ENCODE measurements at places on chromosomes 2 and 18. TPM values are rescaled to one million over a fixed set of nuclear protein-coding genes. Genes with fewer than 3 reads are reported as not detected.

Gene LRRTM4
- polyA plus RNA-seq = not detected

Gene PSTPIP2
- 31.6 TPM for polyA plus RNA-seq

Gene SAG
- polyA plus RNA-seq = not detected

Gene ZNF2
- 3.8 TPM for polyA plus RNA-seq

Gene TBC1D8
- 0.17 TPM for polyA plus RNA-seq

Gene GNLY
- polyA plus RNA-seq = 13,165 TPM

Gene MYO5B
- polyA plus RNA-seq = not detected

Gene SP140
- 19.3 TPM for polyA plus RNA-seq

Gene RAX
- not detected for polyA plus RNA-seq

Gene MPP4
- not detected for polyA plus RNA-seq

GRCh38 chr18:9287036-9287435 is 47.5 kb upstream of the TWSG1 start:
- DNase-seq = no peak
- H3K4me1 ChIP-seq = peaks cover 1% of the 10 kb centered on the region
- H3K27ac ChIP-seq = no peak overlapping the region
- H3K27me3 ChIP-seq = peaks cover 2% of the 10 kb centered on the region
- no peak overlapping the region for H3K4me3 ChIP-seq

- H3K4me1 ChIP-seq = peaks cover 4% of the 10 kb centered on the region
- no peak for DNase-seq
- peak overlapping the region; percentile 44 for H3K27ac ChIP-seq
- H3K4me3 ChIP-seq = no peak overlapping the region
These were observed 162.0 kb upstream of the HAAO start for GRCh38 chr2:42954227-42954962.

GRCh38 chr18:23738151-23738550 is 48.9 kb downstream of the LAMA3 start:
- no peaks in the 10 kb centered on the region for H3K4me1 ChIP-seq
- peaks cover 1% of the 10 kb centered on the region for H3K27me3 ChIP-seq
- H3K36me3 ChIP-seq = no peaks in the 10 kb centered on the region
- H3K27ac ChIP-seq = no peak overlapping the region

DNA sequence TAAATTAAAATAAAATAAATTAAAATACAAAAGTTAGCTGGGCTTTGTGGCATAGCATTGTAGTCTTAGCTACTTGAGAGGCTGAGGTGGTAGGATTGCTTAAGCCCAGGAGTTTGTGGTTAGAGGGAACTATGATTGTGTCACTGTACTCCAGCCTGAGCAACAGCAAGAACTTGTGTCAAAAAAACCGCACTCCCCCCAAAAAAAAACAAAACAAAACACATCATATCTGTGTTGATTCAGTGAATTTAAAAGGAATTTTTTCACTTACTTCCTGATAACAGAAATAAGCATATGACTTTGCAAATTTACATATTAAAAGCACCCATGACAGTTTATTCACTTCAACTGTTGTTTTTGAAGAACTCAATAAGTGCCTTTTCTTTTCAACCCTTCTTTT is 68.1 kb upstream of the PELI1 start:
- H3K27ac ChIP-seq = no peak overlapping the region
- peaks cover 20% of the 10 kb centered on the region for H3K4me1 ChIP-seq
- no peak overlapping the region for H3K4me3 ChIP-seq
- no peaks in the 10 kb centered on the region for H3K27me3 ChIP-seq

DNA sequence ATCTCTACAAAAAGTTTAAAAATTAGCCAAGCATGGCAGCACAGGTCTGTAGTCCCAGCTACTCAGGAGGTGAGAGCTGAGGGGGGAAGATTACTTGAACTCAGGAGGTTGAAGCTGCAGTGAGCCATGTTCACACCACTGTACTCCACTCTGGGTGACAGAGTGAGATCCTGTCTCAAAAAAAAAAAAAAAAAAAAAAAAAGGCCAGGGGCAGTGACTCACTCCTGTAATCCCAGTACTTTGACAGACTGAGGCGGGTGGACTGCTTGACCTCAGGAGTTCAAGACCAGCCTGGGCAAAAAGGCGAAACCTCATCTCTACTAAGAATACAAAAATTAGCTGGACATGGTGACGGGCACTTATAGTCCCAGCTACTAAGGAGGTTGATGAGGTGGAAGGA is 37.0 kb downstream of the PUM2 start:
- H3K36me3 ChIP-seq = peaks cover 11% of the 10 kb centered on the region
- no peaks in the 10 kb centered on the region for H3K27me3 ChIP-seq
- H3K4me1 ChIP-seq = peaks cover 31% of the 10 kb centered on the region
- H3K27ac ChIP-seq = no peak overlapping the region
- H3K4me3 ChIP-seq = no peak overlapping the region
- DNase-seq = no peak

DNA sequence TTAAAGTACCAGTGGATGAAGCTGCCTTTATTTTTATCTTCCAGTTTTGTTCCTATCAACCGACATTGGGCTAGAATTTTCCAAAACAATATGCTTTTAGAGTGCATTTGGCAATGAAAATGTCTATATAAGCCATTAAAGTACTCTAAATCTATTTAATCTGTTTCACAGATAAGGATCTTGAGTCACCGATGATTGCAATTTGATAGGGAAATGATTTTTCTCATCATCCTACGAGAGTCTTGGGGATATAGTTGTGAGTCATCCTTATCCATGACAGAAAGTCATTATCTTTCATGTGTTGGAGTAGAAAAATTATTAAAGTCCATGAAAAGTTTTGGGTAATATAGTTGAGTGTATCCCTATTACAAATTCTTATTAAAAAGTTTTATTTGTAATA is 26.1 kb downstream of the SLC39A10 start:
- H3K4me1 ChIP-seq = peaks cover 43% of the 10 kb centered on the region
- H3K27ac ChIP-seq = no peak overlapping the region
- no peak for DNase-seq
- no peak overlapping the region for H3K4me3 ChIP-seq
- peaks cover 28% of the 10 kb centered on the region for H3K36me3 ChIP-seq

- H3K4me3 ChIP-seq = no peak overlapping the region
- H3K36me3 ChIP-seq = peaks cover 5% of the 10 kb centered on the region
- no peak for DNase-seq
- no peak overlapping the region for H3K27ac ChIP-seq
These were observed 147.9 kb downstream of the MGAT5 start for GRCh38 chr2:134401789-134402188.

GRCh38 chr2:167924556-167924955 is 322.8 kb downstream of the STK39 start:
- peaks cover 5% of the 10 kb centered on the region for H3K27me3 ChIP-seq
- H3K27ac ChIP-seq = no peak overlapping the region
- no peak overlapping the region for H3K4me3 ChIP-seq
- DNase-seq = no peak
- no peaks in the 10 kb centered on the region for H3K36me3 ChIP-seq
- H3K4me1 ChIP-seq = no peaks in the 10 kb centered on the region

- no peak overlapping the region for H3K27ac ChIP-seq
- no peaks in the 10 kb centered on the region for H3K4me1 ChIP-seq
- no peaks in the 10 kb centered on the region for H3K36me3 ChIP-seq
These were observed 238.3 kb upstream of the REV1 start for GRCh38 chr2:99728166-99728565.

DNA sequence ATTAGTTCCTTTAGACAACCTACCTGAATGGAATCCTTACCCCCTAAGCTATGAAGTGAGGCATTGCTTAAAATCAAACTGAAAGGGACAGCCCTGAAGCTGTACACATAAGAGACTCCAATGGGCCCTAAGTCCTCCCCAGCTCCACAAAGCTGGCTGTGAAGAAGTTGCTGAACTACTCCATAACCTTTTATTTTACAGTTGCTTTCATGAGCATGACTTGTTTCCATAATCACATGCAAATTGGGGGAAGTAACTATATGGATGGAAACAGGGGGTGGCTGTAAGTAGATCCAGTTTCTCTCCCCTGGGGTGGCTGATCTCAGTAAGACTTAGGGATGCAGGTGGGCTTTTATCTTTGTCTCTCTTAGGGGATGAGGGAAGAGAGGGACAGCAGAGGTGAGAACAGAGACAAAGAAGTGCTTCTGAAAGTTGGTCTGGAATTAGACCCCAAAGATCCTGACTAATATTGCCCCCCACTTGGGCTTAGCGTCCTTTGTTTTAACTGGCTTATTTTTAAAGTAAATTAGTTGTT is 5.5 kb downstream of the FZD5 start:
- H3K4me3 ChIP-seq = no peak overlapping the region
- H3K4me1 ChIP-seq = peaks cover 31% of the 10 kb centered on the region
- H3K27me3 ChIP-seq = peaks cover 5% of the 10 kb centered on the region
- H3K36me3 ChIP-seq = no peaks in the 10 kb centered on the region

GRCh38 chr2:76450024-76450475 is 739.3 kb upstream of the GCFC2 start:
- H3K4me3 ChIP-seq = no peak overlapping the region
- no peak overlapping the region for H3K27ac ChIP-seq
- no peak for DNase-seq

DNA sequence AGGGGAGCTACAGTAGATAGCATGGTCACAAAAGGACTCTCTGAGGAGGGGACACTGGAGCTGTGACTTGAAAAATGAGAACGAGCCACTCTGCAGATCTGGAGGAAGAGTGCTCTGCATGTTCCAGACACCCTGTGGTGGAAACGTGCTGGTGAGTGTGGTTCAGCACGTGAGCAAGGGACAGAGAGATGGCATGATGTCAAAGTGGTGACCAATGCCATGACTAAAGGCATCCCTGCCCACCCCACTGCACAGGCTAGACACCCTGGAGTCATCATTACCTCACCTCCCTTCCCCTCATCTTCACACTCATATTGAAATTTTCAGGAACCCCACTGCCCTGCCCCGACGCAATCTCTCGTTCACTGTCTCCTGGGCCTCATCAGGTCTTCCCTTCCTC is 56.5 kb downstream of the SLC4A5 start:
- no peak overlapping the region for H3K27ac ChIP-seq
- no peak for DNase-seq
- H3K4me3 ChIP-seq = no peak overlapping the region
- H3K36me3 ChIP-seq = no peaks in the 10 kb centered on the region
- peaks cover 18% of the 10 kb centered on the region for H3K4me1 ChIP-seq

GRCh38 chr2:184597571-184597991 is 748 bp upstream of the ZNF804A start:
- H3K4me3 ChIP-seq = peak overlapping the region; percentile 56
- H3K4me1 ChIP-seq = peaks cover 2% of the 10 kb centered on the region
- peaks cover 9% of the 10 kb centered on the region for H3K27me3 ChIP-seq

DNA sequence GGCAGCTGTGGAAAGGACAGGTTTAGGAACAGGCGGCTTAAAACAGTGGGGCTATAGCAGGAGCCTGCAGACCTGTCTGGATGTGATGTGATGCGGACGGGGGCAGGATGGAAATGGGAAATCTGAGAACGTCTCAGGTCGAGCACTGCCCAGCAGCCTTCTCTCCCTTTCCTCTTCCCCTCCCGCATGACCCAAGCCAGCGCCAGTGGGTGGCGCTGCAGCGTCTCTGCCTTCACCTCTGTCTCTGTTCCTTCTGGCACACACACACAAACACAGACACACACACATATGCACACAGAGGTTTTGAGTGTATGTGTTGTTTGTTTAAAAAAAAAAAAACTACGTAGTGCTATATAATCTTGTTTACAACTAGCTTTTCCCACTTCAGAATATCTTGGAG is 82.0 kb upstream of the SLC66A3 start:
- no peak overlapping the region for H3K27ac ChIP-seq
- no peak overlapping the region for H3K4me3 ChIP-seq
- no peak for DNase-seq
- no peaks in the 10 kb centered on the region for H3K36me3 ChIP-seq
- no peaks in the 10 kb centered on the region for H3K4me1 ChIP-seq

DNA sequence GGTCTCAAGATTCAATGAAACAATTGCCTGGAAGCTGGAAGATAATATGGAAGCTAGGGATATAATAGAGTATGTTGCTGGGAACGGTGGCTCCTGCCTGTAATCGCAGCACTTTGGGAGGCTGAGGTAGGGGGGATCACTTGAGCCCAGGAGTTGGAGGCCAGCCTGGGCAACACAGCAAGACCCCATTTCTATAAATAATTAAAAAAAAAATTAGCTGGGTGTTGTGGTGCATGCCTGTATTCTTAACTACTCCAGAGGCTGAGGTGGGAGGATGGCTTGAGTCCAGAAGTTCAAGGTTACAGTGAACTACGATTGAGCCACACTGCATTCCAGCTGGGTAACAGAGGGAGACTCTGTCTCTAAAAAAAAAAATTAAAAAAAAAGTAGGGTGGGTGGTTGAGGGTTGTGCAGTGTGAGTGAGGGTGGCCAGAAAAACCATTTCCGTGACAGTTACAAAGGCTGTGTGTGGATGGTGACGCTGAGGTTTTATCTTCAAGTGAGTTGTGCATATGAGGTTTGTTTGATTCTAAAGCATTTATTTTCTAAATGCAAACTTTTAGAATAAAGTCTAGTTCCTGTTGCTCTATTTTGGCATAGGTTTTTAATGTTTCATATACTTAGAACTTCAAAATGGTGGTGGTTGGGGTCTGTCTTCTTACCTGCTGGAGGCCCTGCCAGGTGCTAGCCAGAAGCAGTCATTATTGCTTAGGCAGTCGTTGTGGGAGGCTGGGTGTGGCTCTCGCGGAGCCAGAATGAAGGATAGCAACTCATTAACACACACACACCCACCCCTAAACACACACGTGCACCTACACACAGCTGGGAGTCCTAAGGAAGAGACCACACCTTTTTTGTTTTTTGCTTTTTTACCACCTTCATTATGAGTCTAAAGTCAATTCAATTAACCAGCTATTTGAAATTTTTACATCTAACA is 4.7 kb upstream of the IL1R2 start:
- H3K36me3 ChIP-seq = no peaks in the 10 kb centered on the region
- peaks cover 38% of the 10 kb centered on the region for H3K27me3 ChIP-seq
- peak overlapping the region; percentile 64 for H3K4me3 ChIP-seq
- peaks cover 76% of the 10 kb centered on the region for H3K4me1 ChIP-seq

GRCh38 chr2:189862751-189863150 is 78.5 kb downstream of the PMS1 start:
- DNase-seq = no peak
- H3K4me1 ChIP-seq = no peaks in the 10 kb centered on the region
- H3K27ac ChIP-seq = no peak overlapping the region
- H3K27me3 ChIP-seq = no peaks in the 10 kb centered on the region

DNA sequence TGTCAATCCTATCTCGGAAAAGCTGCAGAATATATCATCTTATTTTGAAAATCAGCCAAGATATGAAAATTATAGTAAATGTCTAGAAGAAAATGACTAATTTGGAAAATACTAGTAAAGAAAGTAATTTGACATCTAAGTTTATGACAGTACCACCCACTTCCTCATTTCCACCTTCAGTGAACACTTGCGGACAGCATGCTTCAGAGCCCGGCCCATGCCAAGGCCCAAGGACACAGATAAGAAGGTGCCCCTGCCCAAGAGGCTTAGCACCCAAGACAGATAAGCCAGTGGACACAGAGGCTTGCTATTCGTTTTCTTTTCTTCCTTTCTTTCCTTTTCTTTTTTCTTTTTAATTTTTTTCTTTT is 4.8 kb upstream of the KCNG2 start:
- no peak for DNase-seq
- H3K27ac ChIP-seq = no peak overlapping the region
- H3K36me3 ChIP-seq = no peaks in the 10 kb centered on the region
- H3K27me3 ChIP-seq = peaks cover 22% of the 10 kb centered on the region

- no peak overlapping the region for H3K4me3 ChIP-seq
- no peak overlapping the region for H3K27ac ChIP-seq
- H3K4me1 ChIP-seq = no peaks in the 10 kb centered on the region
- H3K27me3 ChIP-seq = peaks cover 2% of the 10 kb centered on the region
- no peaks in the 10 kb centered on the region for H3K36me3 ChIP-seq
These were observed 18.8 kb upstream of the FN1 start for GRCh38 chr2:215454519-215455246.

Data from immature natural killer cell (primary cell).